Thoracic aorta (tissue), 2 donors: ENCODE measurements at places on chromosomes 13 and 19.

GRCh38 chr13:79423801-79424642 is 18.0 kb upstream of the RBM26 start:
- no peak overlapping the region for H3K27ac ChIP-seq
- H3K36me3 ChIP-seq: no peaks in the 10 kb centered on the region
- no peak for DNase-seq
- H3K27me3 ChIP-seq: no peaks in the 10 kb centered on the region

DNA sequence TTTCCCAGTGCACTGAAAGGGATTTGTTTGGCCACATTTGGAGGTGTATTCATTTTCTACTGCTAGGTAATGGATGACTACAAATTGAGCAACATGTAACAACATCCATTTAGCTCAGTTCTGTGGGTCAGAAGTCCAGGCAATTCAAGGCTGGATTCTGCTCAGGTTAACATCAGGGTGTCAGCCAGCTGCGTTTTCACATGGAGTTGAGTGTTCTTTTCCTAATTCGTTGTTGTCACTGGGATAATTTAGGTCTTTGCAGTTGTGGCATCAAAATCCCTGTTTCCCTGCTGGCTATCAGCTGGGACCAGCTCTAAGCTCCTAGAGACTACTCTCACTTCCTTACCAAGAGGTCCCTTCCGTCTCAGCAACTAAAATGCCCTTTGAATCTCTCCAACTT is 25.4 kb downstream of the MIR17HG start:
- no peak overlapping the region for H3K4me3 ChIP-seq
- no peaks in the 10 kb centered on the region for H3K4me1 ChIP-seq
- no peaks in the 10 kb centered on the region for H3K36me3 ChIP-seq

- no peaks in the 10 kb centered on the region for H3K27me3 ChIP-seq
- no peak overlapping the region for H3K4me3 ChIP-seq
- no peaks in the 10 kb centered on the region for H3K4me1 ChIP-seq
- H3K27ac ChIP-seq: no peak overlapping the region
- no peak for DNase-seq
Observed at GRCh38 chr13:47418206-47418920, 521.5 kb upstream of the HTR2A start.

- H3K27me3 ChIP-seq: no peaks in the 10 kb centered on the region
- H3K36me3 ChIP-seq: no peaks in the 10 kb centered on the region
- no peak overlapping the region for H3K4me3 ChIP-seq
- H3K27ac ChIP-seq: no peak overlapping the region
Observed at GRCh38 chr13:35499676-35500075, 23.2 kb upstream of the MAB21L1 start.

DNA sequence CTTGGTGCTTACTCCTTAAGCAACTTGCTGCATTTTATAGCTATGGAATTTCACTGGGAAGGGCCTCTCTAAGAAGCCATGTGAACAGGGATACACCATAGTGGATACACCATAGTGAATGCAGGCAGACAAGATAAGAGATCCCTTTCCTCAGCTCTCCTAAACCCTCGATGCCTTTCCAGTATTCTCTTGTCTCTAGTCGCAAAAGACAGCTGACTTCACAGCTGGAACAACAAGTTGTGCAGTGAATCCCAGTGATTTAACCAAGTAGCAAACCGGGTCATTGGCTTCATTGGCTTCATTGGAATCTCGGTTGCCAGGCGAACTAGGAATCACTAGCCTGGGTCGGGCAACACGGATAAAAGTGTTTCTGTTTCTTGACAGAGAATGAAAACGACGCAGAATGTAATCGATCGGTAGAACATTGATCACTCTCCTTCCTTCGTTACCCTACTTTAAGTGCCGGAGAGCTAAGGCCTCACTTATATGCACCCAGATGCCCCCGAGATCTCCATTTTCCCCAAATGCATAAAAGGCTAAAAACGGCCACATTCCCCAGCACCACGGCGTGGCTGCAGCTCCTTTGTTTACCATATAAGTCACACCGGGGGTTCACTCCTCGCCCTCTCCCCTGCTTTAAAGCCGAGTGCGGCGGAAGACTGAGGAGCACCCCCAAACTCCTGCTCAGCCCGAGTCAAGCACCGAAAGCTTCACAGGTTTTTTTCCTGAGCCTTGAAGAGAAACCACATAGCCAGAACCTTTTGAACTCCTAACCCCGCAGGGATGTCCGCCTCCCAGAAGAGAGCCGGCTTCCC is 674 bp downstream of the TRPC4 start:
- no peak for DNase-seq
- peak overlapping the region; percentile 48 for H3K27ac ChIP-seq
- H3K4me1 ChIP-seq: peaks cover 4% of the 10 kb centered on the region
- no peaks in the 10 kb centered on the region for H3K36me3 ChIP-seq
- no peaks in the 10 kb centered on the region for H3K27me3 ChIP-seq
- H3K4me3 ChIP-seq: peak overlapping the region; percentile 80

DNA sequence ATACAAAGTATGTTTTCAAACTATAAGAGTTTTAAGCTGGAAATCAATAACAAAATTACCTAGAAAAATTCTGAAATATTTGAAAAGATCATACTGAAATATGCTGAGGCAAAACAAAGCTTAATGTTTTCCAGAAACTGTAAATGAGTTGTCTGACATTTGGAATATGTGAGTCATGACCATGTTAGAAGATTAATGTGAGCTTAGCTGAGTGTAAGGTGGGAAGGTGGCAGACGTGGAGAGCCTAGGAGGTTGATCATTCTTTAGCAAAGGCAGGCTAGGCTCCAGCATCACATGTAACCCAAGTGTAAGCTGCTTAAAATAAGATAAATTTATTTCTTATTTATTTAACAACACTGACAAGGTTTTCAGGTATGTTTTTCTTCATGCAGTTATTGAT is 2086.1 kb upstream of the PCDH20 start:
- H3K27ac ChIP-seq: no peak overlapping the region
- no peaks in the 10 kb centered on the region for H3K27me3 ChIP-seq
- DNase-seq: no peak
- H3K4me3 ChIP-seq: no peak overlapping the region
- H3K36me3 ChIP-seq: no peaks in the 10 kb centered on the region
- no peaks in the 10 kb centered on the region for H3K4me1 ChIP-seq

- H3K4me3 ChIP-seq: no peak overlapping the region
- H3K27ac ChIP-seq: no peak overlapping the region
- no peak for DNase-seq
- no peaks in the 10 kb centered on the region for H3K27me3 ChIP-seq
Observed at GRCh38 chr19:54319049-54319448, 6.1 kb upstream of the LILRA5 start.

DNA sequence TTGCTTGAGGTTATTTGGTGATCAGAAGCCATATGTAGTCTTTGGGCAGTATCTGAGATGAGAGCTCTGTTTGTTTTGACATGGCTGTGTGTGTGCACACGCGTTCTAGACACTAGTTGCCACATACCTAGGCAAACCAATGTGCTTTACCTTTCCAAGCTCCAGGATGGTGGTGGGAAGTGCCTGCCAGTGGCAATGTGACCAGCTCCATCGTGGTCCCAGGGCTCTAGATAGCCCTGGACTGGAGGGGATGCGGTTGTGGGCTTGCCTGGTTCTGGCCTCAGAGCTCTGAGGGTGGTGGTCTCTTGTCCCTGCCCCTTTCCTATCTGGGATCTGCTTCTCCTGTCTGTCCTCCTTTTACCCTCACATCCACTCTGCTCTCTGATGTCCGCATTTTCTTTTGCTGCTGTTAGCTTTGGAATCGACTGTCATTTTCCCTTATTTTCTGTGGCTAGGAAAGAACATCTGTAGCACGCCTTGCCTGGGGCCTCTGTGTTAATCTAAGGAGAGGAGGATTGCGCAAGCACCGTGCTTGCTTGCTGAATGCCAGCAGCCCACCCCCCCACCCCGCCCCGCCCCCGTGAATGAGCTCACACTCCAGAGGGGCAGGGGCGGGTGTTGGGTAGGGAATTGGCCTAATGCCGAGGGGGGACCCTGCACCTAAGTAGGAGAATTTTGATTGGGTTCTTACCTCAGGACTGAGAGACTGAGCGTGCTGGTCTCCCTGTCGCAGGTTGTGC is 89.5 kb downstream of the ARHGEF7 start:
- no peaks in the 10 kb centered on the region for H3K27me3 ChIP-seq
- peak overlapping the region; percentile 59 for H3K27ac ChIP-seq
- H3K36me3 ChIP-seq: no peaks in the 10 kb centered on the region
- H3K4me3 ChIP-seq: peak overlapping the region; percentile 63

GRCh38 chr13:109026266-109026665 is 396.9 kb downstream of the MYO16 start:
- H3K27me3 ChIP-seq: no peaks in the 10 kb centered on the region
- H3K36me3 ChIP-seq: no peaks in the 10 kb centered on the region
- no peak overlapping the region for H3K27ac ChIP-seq
- no peak for DNase-seq
- no peaks in the 10 kb centered on the region for H3K4me1 ChIP-seq
- no peak overlapping the region for H3K4me3 ChIP-seq

- H3K4me1 ChIP-seq: no peaks in the 10 kb centered on the region
- H3K27me3 ChIP-seq: no peaks in the 10 kb centered on the region
- no peak overlapping the region for H3K27ac ChIP-seq
- no peaks in the 10 kb centered on the region for H3K36me3 ChIP-seq
- H3K4me3 ChIP-seq: no peak overlapping the region
- no peak for DNase-seq
Observed at GRCh38 chr13:109642358-109642757, 144.0 kb downstream of the IRS2 start.

GRCh38 chr13:20984879-20985278 is 76.5 kb downstream of the LATS2 start:
- DNase-seq: no peak
- peaks cover 53% of the 10 kb centered on the region for H3K36me3 ChIP-seq
- no peaks in the 10 kb centered on the region for H3K27me3 ChIP-seq
- no peak overlapping the region for H3K4me3 ChIP-seq
- H3K4me1 ChIP-seq: no peaks in the 10 kb centered on the region
- H3K27ac ChIP-seq: no peak overlapping the region

GRCh38 chr19:4089400-4089908 is 22.8 kb upstream of the ZBTB7A start:
- H3K4me1 ChIP-seq: no peaks in the 10 kb centered on the region
- peaks cover 29% of the 10 kb centered on the region for H3K36me3 ChIP-seq
- DNase-seq: no peak
- no peaks in the 10 kb centered on the region for H3K27me3 ChIP-seq

DNA sequence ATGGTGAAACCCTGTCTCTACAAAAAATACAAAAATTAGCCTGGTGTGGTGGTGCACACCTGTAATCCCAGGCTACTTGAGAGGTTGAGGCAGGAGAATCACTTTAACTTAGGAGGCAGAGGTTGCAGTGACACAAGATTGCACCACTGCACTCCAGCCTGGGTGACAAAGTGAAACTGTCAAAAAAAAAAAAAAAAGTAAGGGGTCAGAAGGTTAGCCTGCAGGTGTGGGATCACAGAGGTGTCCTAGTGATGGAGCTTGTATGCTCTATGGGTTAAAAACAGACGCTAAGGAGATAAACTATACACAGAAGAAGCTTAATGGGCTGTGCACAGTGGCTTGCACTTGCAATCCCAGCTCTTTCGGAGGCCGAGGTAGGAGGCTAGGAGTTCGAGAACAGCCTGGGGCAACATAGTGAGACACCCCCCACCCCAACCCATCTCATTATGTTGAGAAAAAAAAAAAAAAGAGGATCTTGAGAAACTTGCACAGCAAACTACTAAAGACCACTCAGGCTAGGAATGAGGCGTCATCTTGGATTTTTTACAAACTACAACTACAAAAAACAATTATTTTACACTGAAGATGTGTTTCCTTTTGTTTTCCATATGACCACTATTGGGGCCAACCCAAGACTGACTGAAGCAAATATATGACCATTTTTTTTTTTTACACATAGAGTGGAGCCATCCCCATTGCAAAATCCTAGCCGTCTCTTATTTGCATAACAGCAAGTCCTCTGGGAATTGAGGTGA is 7.9 kb downstream of the FOSB start:
- DNase-seq: no peak
- no peaks in the 10 kb centered on the region for H3K27me3 ChIP-seq
- H3K27ac ChIP-seq: no peak overlapping the region

DNA sequence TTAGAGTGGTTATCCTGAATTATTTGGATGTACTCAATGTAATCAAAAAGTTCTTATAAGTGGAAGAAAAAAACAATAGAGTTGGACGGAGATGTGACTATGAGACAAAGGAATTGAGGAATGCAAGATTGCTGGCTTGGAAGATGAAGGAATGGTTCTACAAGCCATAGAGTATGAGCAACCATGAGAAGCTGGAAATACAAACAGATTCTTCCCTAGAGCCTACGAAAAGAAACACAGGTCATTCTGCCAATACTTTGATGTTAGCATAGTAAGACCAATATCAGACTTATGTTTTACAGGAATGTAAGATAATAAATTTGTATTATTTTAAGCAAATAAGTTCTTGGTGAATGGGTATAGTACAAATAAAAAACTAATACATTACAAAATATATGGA is 249.2 kb downstream of the DIAPH3 start:
- no peak for DNase-seq
- no peak overlapping the region for H3K27ac ChIP-seq
- no peaks in the 10 kb centered on the region for H3K36me3 ChIP-seq
- no peaks in the 10 kb centered on the region for H3K4me1 ChIP-seq
- no peak overlapping the region for H3K4me3 ChIP-seq

DNA sequence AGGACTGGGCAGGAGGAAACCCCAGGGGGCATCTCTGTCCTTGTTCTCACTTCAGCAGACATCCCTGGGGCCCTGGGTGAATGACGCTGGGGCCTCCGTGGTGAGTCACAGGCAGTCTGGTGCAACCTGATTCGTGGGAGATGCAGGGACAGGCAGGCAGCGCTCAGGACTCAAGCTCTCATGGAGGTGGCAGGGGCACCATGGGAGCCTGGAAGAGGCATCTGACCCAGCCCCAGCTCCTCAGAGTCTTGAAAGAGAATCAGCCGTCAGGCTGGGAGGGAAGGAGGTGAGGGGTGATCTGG is 14.0 kb upstream of the PTOV1 start:
- H3K4me1 ChIP-seq: no peaks in the 10 kb centered on the region
- no peak overlapping the region for H3K4me3 ChIP-seq
- peaks cover 59% of the 10 kb centered on the region for H3K36me3 ChIP-seq

DNA sequence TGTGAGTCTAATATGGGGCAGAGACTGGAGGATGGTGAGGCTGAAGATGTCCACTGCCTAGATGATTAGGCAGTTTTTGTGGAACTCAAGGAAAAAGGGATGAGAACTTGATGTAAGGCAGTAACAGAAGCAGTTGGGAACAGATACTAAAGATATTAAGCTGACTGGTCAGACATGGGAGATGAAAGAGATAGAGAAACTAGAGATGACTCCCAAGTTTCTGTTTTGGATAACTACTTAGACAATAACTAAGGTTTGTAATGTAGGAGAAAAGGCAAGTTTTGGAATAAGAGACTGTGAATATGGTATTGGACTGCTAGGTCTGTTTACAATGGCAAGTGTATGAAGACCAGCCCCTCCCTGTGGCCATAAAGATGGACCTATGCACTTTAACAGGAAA is 43.5 kb upstream of the CLDN10 start:
- no peak overlapping the region for H3K27ac ChIP-seq
- H3K4me1 ChIP-seq: peaks cover 15% of the 10 kb centered on the region
- DNase-seq: no peak
- no peak overlapping the region for H3K4me3 ChIP-seq
- no peaks in the 10 kb centered on the region for H3K27me3 ChIP-seq

GRCh38 chr13:29598321-29598720 is 2.8 kb upstream of the SLC7A1 start:
- no peak for DNase-seq
- no peak overlapping the region for H3K4me3 ChIP-seq
- H3K36me3 ChIP-seq: no peaks in the 10 kb centered on the region
- H3K27me3 ChIP-seq: no peaks in the 10 kb centered on the region

- H3K4me1 ChIP-seq: no peaks in the 10 kb centered on the region
- no peak for DNase-seq
- H3K36me3 ChIP-seq: no peaks in the 10 kb centered on the region
- H3K27ac ChIP-seq: no peak overlapping the region
- no peaks in the 10 kb centered on the region for H3K27me3 ChIP-seq
Observed at GRCh38 chr13:70568571-70568970, 460.3 kb upstream of the KLHL1 start.
